ENCODE measurements at places on chromosomes 4 and X.

DNA sequence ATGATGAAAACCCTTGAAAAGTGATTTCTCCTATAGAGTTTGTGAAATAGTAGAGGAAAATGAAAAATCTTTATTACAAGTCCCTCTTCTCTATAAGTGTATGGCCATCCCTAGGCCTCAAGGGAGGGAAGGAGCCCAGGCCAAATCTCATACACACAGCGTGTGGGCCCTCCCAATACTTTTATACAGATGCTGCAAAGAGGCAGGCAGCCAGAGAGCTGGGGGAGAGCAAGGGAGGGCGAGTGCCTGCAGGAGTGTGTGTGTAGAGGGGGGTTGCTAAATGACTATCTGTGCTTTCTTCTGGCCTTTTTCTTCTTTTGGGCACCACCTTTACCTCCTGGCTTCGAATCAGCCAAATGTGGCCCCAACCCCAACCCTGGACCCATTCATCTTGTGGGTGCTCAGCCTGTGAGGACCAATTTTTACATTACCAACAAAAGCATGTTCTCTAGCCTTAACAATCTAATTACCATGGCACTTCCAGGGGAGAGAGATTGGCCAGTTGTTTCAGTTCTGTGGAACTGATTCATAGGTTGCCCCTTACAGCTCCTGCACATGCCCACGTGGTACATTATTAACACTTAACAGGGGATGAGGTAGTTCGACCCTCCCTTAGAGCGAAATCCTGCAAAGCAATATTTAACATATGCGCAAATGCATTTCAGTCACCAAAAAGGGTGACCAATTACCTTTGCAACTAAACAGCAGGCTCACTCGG, 2.0 kb downstream of the GPC3 start:
- no peak for DNase-seq

- DNase-seq, result no peak
Measured at GRCh38 chr4:73676861-73677323, 56.7 kb upstream of the RASSF6 start.

GRCh38 chr4:10182446-10183424, 66.1 kb upstream of the WDR1 start:
- DNase-seq, result no peak

GRCh38 chr4:57051524-57051923, 58.7 kb downstream of the IGFBP7 start:
- no peak for DNase-seq

GRCh38 chrX:116281106-116281505, 110.6 kb downstream of the AGTR2 start:
- no peak for DNase-seq

- DNase-seq, result no peak
Measured at GRCh38 chrX:70505451-70505841, 60.8 kb downstream of the DLG3 start.

- DNase-seq, result no peak
Measured at GRCh38 chrX:24646745-24647182, 383 bp downstream of the PCYT1B start.

DNA sequence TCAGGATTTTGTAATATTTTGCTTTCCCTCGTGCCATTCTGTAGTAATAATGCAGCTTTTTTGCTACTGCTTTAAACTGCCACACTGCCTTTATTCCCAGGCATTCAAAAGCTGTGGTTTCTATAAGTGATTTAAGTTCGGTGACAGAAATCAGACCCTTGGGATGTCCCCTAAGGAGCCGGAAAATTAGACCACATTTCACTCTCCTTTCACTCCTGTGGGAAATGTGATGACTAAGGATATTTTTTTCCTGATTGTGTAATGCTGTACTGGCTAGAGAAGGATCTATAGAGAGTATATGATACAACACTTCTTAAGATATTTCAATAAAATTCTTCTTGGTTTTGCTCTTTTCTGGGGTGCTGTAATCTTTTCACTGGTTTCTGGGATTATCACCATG, 24.4 kb downstream of the UGT2A3 start:
- DNase-seq, result no peak

- no peak for DNase-seq
Measured at GRCh38 chrX:12174358-12174757, 36.1 kb downstream of the FRMPD4 start.

DNA sequence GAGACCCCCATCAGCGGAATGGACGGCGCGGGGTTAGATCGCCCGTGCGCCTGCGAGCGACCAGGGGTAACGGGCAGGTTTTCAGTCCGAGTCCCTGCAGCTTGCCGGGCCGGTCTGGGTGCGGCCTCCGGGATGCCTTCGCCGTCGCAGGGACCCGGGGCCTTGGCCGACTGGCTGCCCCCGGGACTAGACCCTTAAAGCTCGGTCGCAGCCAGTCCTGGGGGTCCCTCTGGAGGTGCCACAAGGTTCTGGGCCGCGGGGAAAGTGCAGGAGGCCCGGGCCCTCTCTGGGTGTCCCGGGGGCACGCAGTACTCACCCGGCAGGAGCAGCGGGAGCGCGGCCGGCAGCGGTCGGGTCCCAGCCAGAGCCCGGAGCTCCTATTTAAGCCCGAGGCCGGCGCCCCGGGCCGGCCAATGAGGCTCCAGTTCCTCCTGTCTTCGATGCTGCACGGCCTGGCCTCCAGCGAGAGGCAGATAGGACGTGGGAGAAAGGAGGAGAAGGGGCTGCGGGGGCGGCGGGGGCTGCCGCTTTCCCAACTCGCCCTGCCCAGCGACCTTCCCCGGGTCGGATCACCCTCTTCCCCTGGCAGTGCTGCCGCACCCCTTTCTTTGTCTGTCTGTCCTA, at the start of gene SPON2:
TSS of gene SPON2 (minus strand) at position 356 of the 624 bp plus-strand sequence.
- DNase-seq, result no peak

DNA sequence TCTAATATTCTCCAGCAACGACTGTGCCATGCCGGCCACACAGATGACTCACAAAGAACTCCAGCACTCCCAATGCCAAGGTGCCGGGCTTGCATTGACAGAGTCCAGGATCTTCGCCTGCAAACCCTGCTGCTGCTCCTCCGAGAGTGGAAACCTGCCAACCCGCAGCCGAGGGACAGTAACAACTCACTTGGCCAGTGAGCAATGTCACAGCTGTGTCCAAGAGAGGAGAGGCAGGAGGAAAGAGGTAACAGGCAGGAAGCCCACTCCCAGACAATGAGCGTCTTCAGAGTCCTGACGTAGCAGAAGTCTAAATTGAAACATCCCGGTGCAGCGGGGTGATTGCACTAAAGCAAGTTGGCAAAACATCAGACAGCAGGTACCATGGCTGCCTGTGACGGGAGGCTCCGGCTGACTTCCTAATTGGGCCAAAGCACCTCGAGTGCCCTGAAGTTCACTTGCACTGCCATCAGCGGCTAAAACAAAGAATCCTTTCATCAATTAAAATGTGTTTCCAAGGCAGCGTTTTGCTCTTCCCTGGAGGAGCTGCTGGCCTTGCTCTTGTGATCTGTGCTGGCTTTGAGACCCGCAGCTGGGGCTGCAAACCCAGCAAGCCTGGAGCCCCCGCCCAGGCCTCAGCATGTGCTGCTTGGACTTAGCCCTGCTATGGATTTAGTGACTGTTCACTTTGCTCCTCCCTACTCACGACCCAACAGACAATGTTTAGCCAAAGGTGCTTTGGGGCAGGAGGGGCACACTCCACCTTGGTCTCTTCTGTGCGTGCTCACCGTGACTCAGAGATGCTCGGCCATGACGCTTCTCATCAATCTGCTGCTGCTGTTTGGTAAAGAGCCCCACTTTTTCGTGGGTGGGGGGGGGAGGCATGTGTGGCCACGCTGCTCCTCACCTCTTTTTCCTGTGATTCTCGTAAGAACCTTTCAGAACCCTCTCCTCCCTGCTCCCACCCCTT, 36.5 kb downstream of the DCTD start:
- DNase-seq, result peak; percentile 57

DNA sequence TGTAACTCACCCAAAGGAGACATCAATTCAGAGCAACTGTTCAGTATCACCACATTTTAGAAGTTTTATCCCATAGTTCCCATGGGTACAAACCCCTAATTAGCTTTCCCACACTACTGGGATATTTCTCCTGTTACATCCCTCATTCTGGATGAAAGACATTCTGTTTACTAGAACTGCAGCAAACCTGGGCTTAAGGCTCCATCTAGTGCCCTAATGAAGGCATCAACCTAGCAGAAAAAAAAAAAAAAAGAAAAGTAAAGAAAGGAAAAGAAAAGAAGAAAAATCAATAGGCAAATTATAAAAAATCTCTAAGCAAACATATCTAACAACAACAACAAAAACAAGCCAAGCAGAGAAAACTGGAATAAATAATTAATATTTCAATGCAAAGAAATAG, 133.7 kb upstream of the CPXCR1 start:
- no peak for DNase-seq

- no peak for DNase-seq
Measured at GRCh38 chrX:109797311-109797975, 64.4 kb upstream of the ACSL4 start.

DNA sequence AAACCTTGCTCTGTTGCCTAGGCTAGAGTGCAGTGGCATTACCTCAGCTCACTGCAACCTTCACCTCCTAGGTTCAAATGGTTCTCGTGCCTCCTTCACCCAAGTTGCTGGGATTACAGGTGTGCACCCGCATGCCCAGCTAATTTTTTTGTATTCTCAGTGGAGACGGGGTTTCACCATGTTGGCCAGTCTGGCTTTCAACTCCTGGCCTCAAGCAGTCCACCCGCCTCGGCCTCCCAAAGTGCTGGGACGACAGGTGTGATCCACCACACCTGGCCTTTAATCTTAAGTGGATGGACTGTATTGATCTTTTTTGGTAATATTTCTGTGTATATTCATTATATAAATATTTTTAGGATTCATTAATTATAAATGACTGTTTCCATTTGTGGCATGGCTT, 158.7 kb upstream of the CXorf51A start:
- no peak for DNase-seq

DNA sequence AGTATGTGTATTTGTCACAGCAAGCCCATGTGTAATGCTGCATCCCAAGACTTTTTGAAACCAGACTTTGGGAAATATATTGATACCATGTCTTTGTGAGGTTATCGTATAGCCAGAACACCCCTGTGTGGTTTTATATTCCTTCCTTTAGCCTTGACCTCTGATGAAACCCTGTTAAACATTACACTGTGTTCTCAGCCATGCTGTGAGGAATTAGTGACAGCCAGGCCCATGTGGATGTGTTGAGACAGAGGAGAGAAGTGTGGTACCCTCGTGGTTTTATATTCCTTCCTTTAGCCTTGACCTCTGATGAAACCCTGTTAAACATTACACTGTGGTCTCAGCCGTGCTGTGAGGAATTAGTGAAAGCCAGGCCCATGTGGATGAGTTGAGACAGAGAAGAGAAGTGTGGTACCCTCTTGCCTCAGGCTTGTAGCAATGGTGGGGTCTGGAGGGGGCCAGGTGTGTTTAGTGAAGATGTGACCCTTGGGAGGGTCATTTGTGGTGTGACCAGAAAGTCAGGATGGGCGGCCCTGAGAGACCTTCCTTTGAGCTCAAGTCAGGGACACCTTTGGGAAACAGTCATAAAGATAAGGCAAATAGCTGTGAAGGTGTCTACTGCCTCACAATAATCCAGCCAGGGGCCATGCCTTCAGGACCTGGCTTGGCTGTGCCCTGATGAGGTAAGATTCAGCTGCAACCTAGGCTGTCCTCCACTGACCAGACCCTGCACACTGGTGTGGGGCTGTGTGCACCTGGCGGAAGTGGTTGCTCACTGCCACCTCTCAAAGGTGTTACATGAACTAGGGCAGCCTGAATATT, 110.0 kb downstream of the IRF2 start:
- DNase-seq, result no peak

GRCh38 chr4:18869166-18869565, 847.6 kb upstream of the LCORL start:
- no peak for DNase-seq

DNA sequence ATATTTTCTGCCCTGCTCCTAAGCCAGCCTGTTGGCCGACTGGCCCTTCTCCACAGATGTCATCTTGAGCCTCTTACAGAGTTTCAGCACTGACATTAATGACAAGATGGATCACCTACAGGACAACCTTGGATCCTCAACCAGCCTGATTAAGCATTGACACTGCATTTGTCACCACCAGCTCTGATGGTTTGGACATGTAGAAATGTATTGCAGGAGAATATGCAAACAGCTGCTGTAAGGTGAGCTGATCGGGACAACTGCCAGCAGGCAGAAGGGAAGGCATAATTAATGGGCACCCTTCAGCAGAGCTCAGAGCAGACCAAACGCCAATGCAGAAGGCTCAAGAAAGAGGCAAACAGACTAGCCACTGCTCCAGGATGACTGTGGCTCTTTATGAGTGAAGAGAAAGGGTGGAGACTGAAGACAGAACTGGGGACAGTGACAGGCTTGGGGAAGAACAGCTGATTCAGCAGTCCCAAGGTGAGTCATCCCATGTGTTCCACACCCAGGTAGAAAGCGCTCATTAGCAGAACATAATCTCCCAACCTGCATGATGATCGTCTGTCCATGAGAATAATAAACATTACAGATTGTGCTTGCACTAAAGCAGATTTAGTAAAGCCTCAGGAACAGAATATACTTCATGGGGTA, 6.7 kb downstream of the CORIN start:
- no peak for DNase-seq

- no peak for DNase-seq
Measured at GRCh38 chr4:36214735-36215485, 29.4 kb downstream of the ARAP2 start.
